ENCODE measurements at places on chromosomes 2 and 18.

GRCh38 chr2:74066491-74067203 is 81.1 kb downstream of the BOLA3 start:
- no peak for DNase-seq

DNA sequence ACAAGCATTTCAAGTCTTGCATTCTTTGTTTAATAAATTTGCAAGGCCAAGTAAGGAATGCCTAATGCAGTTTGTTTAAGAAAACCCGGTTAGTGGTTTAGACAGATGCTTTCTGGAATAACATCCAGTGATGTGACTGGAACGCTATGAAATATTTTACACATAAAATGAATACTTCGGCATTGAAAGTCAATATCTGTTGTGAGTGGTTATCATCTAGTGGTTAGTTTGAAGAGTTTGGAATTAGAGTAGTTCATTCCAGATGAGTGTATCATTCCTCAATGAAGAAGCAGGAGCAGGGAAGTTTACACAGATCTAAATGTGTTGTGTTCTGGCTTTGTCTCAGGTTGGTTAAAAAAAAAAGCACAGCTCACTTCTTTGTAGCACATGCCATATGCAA is 608.0 kb upstream of the PIK3C3 start:
- no peak for DNase-seq

- DNase-seq = no peak
Measured at GRCh38 chr18:44638034-44638540, 42.6 kb upstream of the SETBP1 start.

DNA sequence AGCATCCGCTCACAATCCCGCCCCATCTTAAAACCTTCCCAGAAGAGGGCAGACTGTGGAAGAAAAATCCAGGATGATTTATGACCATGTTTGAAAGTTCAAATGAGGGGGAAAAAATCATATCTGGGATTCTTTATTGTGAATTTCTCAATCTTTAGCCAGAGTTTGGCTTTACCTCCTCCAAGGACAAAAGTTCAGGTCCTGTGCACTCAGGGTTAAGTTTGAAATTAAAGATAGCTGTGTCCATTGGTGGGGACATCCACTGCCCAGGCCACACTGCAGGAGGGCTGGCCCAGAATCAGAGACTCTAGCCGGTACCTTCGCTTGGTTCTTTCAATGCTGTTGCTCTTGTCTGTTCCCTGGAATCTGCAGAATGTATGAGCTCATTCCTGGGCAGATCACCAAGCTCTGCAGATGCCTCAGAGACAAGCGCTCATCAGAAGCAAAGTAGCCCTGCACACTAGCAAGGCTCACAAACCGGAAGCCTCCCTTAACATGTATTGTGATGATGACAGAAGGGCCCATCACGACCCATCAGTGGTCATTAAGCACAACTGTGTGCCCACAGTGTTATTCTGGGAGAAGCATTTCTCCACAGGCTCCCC is 375.3 kb upstream of the KLHL29 start:
- no peak for DNase-seq

DNA sequence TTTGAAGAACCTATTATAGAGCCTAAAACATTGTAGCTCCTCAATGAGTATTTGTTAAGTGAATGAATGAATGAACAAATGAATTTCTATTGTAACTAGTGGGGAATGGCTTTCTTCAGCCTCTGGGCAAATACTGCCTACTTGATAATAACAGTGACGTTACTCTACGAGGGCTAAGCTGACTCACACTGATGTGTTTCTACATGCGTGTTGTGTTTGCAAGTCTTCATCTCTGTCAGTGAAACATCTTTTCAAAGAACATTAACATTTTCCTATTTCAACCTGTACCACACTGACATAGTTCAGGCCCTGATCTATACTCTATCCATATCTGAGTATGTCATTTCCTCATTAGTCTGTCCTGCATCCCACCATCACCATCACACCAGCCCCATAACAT is 319.9 kb upstream of the ACVR2A start:
- DNase-seq = no peak

DNA sequence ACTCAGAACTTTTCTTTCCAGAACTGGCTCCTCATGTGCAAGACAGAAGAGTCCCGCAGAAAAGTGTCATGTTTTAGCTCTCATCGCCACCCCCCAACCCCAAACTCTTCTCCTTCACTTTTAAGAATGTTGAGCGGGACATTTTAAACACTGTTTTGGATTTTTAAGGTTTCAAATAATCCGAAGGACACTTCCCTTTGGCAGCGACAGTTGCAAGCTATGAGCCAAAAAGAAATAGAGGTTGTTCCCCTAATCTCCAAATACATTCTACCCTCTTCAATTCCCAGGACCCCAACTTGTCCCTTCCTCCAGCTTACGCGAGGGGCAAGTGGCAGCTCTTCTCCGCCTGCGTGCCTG is 678 bp upstream of the UBE2E3 start:
- no peak for DNase-seq

DNA sequence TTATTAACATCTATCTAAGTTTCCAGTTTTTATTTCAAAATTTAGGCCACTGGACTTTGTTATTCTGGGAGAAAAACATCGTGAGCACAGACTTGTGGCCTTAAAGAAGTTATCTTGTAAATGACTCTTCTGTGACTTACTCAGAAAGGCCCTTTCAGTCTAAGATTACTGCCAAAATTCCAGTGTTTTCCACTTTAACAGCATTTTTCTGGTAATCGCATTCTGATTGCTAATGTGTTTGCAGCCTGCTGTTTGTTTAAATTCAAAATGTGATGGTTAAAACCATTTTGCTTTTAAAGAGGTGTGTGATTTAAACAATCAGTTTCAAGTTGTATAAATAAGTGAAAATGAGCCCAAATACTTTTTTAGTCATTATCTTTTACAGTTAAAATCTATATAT is 136.7 kb upstream of the DAPL1 start:
- DNase-seq = no peak

GRCh38 chr2:30106543-30106942 is 40.3 kb upstream of the YPEL5 start:
- no peak for DNase-seq

DNA sequence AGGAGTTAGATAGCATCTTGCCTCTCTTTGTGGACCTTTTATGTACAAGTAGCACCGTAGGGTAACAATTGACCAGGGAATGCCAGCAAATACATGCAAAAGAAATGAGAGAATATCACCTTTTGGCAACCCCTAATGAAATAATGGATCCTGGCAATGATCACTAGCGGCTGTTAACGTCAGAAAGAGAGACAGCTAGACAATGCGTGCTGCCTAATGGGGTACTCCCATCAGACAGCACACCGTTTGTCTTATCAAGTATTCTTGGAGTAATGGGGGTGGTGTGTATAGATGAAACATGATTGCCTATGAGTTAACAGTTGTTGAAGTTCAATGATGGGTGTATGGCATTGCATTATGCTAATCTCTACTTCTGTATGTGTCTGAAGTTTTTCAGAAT is 1.6 kb downstream of the ELAC1 start:
- no peak for DNase-seq

- no peak for DNase-seq
Measured at GRCh38 chr2:191177751-191178736, 27.2 kb upstream of the STAT4 start.

DNA sequence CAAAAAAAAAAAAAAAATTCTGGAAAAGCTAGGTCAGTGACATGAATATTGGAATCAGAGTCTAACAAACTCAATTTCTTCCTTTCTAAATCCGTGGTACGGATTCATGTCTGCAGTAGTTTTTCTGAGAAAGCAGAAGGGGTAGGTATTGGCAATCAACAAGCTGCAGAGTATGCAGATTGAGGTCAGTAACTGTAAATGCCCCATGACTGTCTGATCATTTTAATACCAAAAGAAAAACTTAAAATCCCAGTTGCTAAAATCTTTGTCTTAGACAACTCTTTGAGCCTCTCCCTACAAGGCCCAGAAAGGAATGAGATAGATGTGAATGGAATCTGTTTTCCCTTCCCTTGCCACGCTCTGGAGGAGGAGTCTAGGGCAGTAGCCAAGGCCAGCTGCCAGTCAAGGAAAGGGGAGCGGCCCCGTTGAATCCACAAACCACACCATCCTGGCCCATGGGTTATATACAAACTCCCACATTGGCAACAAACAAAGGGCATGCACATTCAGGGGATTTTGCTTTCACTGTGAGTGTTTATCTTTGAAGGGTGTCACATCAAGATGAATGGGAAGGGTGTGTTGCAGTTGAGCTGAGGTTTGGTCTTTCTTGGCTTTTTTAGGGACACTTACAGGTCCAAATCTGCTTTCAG is 6.1 kb upstream of the CASP8 start:
- peak; percentile 81 for DNase-seq

GRCh38 chr2:169339657-169340056 is 22.7 kb downstream of the LRP2 start:
- no peak for DNase-seq

DNA sequence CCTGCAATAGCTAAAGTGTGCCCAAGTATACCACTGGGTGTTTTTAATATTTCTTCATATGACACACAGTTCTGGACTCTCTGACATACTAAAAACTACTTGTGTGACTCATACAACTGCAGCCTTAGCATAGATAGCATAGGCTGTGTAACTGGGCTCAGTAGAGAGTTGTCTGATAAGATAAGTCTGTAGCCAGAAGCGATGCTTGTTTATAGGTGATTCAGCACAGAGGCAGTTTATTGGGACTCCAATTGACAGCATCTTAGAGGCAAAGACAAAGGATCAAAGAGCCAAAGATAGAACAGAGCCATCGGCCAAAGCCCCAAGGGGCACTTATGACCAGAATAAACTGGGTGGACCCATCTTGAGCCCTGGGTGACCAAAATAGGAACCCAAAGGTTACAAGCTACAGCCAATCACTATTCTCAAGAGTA is 42.3 kb downstream of the AAK1 start:
- no peak for DNase-seq

DNA sequence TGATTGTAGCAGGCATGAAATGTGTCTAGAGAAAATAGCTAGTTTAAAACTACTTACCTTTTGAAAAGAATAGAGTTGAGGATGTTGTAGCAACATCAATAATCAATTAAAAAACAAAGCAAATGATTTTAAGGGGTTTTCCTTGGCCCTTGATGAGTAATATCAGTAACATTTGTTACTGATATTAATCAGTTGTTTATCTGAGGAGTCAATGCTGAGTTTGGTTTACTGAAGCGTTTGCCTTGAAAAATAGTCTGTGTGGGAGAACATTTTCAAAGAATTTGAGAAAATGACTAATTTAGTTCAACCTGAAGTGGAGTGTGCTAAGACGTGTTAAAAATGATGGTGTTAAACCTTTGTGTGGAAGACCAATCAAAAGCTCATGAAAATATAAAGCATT is 9.3 kb downstream of the PTH2R start:
- DNase-seq = no peak

DNA sequence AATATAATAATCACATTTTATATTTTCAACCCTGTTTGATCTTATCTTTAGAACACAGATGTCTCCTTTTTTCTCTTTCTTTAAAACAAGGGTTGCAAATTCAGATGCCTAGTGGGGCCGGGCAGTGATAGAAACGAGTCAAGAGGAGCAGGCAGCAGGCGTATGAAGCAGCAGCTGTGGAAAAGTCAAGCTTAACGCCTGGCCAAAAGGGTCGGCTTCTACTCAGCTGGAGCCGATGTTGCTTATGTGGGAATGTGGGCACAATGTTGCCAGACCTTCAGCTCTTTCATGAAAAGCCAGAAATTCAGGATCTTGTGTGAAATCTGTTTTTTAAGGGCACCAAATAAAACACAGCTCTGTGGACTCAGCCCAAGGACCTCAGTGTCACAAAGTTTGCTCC is 642.7 kb downstream of the ARHGAP15 start:
- no peak for DNase-seq

GRCh38 chr2:9207641-9208311 is 1.2 kb downstream of the ASAP2 start:
- peak; percentile 53 for DNase-seq

- DNase-seq = no peak
Measured at GRCh38 chr2:128411431-128411830, 92.8 kb upstream of the HS6ST1 start.

DNA sequence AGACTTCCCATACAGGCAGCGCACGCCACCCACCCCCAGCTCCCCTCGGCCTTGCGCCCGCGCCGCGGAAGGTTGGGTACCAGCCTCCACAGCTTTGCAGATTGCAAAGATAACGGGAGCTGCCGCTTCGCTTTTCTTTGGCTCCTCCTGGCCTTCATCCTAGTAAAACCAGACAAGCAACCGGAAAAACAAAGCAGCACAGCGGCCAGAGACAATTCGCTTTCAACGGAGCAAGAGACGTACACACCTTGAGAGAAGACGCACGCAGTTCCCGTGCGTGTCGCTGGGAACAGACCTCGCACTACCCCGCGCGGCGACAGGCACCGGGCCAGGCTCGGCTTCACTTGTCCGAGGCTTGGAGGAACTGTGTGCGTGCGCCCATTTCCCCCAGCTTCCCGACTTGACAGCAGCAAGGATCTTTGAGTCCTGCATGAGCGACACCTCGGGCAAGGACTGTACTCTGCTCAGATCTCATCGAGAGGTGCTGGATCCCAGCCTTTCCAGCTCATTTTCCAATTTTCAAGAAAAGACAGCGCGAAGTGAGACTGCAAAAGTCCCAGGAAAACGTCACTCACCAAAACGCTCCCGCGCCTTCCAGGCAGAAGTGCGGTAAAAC is 964 bp downstream of the ZBTB7C start:
- DNase-seq = no peak

DNA sequence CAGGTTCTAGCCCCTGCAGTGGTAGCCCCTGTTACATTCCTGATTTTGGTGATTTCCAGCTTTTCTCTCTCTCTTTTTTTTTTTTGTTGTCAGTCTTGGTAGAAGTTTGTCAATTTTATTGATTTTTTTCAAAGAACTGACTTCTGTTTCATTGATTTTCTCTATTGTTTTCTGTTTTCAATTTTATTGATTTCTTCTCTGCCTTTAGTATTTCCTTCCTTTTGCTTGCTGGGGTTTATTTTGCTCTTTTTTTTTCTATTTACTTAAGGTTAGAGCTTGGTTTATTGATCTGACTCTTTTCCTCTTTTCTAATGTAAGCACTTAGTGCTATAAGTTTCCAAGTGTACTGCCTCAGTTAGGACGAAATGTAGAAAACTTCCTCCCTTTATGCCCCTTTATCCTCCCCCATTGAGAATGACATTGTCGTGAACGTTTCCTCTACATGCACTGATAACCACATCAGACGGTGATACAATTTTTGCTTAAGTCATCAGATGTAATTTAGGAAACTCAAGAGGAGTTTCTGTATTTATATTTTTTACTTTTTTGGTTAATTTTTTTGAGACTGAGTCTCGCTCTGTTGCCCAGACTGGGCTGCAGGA is 81.1 kb upstream of the HS6ST1 start:
- DNase-seq = no peak

DNA sequence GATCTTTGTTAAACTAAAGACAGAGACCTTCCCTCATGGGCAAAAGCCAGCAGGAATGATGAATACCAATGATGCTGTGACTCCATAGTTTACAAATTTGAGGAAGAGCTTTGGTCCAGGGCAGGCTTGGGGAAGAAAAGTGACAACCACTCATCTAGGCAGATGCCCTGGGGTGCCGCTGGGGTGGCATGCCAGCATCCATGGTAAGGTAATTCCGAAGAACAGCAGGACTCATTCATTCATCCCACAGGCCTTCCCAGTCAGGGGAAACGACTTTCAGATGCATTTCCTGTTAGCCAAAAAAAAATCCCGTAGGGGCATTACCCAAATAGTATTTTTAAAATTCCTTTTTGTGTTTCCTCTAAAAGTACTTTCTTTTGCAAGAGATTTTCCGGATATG is 180.7 kb upstream of the SERPINE2 start:
- no peak for DNase-seq

GRCh38 chr2:195592105-195592504 is 64.9 kb upstream of the SLC39A10 start:
- no peak for DNase-seq

GRCh38 chr18:27556741-27557140 is 371.6 kb upstream of the CHST9 start:
- no peak for DNase-seq
